ENCODE measurements at places on chromosomes 3 and 15.

GRCh38 chr3:33064929-33065328 lies 32.0 kb downstream of the GLB1 start:
- DNase-seq, result no peak

DNA sequence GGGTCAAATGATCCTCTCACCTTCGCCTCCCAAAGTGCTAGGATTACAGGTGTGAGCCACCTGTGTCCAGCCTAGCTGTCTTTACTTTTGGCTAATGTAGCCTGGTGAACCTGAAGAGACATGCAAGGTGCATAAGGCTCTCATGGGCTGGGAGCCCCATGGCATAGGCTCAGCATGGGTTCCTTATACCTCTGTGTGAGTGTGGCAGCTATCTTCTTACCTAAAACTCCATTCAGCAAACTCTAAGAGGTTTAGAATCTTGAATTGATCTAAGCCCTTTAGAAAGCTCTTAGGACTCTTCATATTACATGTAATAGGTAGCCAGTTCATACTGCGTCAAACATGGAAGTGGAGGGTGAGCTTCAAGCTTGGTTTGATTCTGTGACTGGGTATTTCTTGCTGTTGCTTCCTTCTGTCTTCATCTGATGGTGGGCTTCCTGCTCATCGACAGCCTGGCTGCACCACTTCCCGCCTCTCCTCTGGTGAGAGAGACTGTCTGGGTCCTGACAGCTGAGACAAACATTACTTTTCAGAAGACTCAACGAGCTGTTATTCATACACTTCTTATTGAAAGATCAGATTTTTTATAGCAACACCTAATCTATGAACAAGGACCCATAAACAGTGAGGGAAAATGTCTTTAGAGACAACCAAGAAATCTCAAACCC lies 19.2 kb upstream of the TKT start:
- DNase-seq, result no peak

GRCh38 chr15:66864871-66865281 lies 162.8 kb downstream of the SMAD6 start:
- DNase-seq, result no peak

DNA sequence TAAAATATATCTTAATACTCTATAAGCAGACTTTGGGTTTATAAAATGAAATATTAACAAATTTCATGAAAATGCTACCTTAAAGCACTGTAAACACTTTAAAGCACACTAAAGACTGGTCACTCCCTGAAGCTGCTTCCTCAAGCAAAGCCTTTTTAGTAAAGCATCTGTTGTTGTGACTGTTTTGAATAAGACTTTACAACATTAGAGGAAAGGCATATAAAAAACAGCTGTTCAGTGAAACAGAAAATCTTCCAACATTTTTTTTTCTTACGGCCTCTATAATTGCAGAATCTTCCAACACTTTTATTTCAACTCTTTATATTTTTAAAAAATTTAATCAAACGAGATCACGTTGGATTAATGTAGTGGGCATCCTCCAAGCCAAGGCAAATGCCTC lies 48.1 kb downstream of the GRK7 start:
- no peak for DNase-seq

GRCh38 chr15:84750583-84751092 lies 2.2 kb downstream of the ZNF592 start:
- DNase-seq, result no peak

- no peak for DNase-seq
Measured at GRCh38 chr15:64251658-64252057, 88.8 kb upstream of the PPIB start.

DNA sequence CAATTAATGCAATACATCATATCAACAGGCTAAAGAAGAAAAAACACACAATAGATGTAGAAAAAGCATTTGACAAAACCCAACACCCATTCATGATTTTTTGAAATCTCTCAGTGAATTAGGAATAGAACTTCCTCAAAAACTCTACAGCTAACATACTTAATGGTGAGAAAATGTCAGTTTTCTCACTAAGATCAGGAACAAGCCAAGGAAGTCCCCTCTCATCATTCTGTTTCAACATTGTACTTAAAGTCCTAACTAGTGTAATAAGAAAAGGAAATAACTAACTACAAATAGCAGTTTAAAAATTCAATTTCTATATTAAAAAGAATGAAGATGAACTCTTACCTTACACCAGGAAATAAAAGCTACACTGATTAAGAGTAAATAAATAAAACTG lies 77.8 kb downstream of the DCLK3 start:
- no peak for DNase-seq

DNA sequence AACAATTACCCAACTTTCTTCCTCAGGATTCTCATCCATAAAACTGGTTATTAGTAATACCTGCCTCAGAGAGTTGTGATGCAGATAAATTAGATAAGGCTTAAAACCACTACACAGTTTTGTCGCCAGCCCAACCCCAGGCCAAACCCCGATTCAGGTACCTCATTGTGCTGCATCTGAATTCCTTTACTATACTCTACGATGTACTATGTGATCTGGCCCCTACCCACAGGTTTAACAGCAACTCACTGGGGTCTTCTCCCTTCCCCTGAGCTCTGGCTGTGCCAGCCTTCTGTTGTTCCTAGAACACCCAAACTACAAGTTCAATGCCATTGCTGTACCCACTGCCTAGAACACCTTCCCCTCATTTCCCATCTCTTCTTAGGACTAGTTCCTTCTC lies 64.6 kb downstream of the MYO5A start:
- no peak for DNase-seq
